ENCODE measurements at places on chromosomes 16 and 17. TPM values are rescaled to one million over a fixed set of nuclear protein-coding genes. Genes with fewer than 3 reads are reported as not detected.

Gene MYO1D
- 18.9 TPM for total RNA-seq

Gene SLC35G6
- total RNA-seq = not detected

Gene ITGAL
- 2.9 TPM for total RNA-seq

Gene G6PC1
- not detected for total RNA-seq

Gene KRTAP16-1
- total RNA-seq = not detected

Gene NPB
- total RNA-seq = 0.51 TPM

Gene PRAC1
- total RNA-seq = not detected

Gene TMEM106A
- total RNA-seq = 4.0 TPM

Gene ZNF750
- total RNA-seq = not detected

DNA sequence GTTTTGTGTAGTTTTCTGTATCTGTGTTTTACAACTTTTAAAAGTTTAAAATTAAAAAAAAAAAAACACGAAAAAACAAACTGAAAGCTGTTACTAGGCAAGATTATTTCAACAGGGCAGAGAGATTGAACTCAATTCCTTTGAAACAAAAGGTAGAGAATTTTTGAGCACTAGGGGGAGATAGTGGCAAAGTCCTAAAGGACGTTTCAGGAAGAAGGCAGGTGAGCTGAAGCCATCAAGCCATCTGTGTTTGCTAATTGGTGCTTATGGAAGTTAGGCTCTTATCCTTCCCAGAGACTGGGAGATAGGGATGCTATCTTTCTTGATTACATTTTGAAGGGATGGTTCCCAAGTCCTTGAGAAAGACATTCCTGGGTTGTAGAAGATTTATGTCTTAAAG lies 70.6 kb upstream of the CLEC3A start:
- no peak for DNase-seq

- DNase-seq = no peak
Measured at GRCh38 chr17:76350463-76350862, 3.3 kb downstream of the PRPSAP1 start.

DNA sequence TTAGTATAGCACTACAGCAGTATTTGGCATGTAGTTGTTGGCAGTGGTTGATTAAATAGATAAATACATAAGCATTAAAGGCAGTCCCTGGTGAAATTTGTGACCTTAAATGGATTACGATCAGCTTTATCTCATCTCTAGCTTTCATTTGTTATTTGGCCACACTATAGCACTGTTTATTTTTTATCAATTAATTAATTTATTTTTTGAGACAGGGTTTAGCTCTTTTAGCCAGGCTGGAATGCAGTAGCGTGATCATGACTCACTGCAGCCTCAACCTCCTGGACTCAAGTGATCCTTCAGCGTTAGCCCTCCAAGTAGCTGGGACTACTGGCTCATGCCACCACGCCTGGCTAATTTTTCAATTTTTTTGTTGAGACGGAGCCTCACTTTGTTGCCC lies 18.7 kb upstream of the ARHGAP17 start:
- DNase-seq = no peak

DNA sequence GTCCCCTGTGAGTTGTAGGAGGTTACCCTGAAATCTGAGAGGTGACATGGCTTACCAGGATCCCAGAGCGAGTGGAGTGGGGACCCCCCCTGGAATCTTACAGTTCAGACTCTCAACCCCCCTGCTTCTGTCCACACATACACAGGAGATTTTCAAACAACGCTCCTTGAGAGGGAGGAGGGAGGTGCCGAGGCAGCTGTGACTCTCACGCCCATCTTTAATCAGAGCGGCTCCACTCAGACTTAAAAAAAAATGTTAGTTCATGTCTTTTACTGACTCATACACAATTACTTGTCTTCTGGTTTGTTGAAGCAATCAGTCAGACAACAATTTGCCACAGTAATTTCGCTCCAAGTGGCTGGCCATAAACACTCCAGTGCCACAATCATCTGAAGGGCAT lies 15.4 kb upstream of the TMEM220 start:
- no peak for DNase-seq

DNA sequence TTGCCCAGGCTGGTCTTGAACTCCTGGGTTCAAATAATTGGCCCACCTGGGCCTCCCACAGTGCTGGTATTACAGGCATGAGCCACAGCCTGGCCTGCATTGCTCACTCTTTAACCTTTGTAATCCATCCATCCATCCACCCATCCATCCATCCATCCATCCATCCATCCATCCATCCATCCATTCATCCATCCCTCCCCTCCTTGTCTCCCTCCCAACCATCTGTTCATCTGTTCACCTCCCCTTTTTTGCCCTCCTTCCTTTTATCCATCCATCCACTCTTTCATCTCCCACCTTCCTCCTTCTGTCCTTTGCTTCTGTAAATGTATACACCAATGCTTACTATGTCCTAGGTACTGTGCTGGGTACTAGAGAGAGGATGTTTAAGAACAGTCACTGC lies 65.5 kb downstream of the CDK5R1 start:
- no peak for DNase-seq

GRCh38 chr17:43389046-43389947 lies 9.5 kb upstream of the ARL4D start:
- DNase-seq = peak; percentile 85

DNA sequence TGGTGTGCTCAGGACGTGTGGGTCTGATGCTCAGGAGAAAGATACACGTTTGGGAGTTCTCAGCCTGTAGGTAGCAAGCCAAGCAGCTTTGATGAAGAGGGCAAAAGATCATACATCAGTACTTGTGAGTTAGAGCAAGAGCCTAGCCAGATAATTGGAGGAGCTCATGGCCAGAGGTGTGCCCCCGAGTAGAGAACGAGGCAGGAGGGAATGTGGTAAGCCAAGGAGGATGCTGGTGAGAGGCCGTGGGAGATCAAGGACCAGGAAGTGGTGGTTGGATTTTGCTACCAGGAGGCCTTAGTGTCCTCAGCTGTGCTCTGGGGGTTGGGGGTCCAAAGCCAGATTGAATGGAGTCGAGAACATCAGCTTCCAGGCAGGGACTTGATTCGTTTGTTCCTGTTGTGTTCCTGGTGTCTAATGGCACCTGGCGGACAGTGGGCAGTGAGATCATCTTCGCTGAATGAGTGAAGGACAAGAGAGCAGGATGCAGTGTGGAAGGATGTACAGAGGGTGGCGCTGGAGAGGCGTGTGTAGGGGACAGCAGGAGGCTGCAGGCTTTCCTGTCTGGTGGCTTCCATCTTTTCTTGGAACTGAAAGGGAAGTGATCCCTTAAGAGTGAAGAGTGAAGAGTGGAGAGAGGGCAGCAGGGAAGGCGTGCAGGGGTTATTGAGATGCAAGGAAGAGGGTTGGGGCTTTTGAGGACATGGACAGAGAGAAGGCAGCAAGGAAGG lies 11.6 kb downstream of the FBXL19 start:
- DNase-seq = no peak

DNA sequence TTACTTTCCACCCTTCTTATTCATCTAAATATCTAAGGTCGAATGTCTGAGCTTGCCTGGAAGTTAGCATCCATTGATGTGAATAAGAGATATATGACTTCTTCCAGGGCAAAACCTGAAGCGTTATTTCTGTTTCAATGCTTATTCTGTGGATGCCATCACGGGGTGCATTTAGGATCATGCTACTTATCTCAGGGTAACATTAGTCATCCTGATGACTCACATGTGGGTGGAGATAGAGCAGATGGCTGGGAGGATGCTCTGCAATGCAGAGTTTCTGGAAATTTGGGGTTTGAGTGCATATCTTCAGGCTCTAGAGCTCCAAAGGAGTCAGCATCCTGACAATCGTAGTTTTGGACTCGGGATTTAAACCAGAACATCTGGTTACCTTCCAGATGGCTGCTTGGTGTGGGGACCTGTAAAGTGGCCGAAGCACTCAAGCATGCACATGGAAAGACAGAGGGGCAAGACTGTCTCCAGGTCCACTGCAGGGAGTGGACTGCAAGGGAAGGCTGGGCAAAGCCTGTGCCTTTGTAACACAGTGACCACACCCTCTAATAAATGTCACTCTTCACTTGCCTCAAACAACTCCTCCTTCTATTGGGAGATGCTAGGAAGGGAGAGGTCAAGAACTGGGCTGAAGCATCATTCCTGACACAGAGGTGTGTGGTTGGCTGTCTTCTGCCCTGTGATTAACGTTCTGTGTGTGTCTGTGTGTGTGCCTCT lies 175.2 kb upstream of the SALL1 start:
- DNase-seq = no peak

DNA sequence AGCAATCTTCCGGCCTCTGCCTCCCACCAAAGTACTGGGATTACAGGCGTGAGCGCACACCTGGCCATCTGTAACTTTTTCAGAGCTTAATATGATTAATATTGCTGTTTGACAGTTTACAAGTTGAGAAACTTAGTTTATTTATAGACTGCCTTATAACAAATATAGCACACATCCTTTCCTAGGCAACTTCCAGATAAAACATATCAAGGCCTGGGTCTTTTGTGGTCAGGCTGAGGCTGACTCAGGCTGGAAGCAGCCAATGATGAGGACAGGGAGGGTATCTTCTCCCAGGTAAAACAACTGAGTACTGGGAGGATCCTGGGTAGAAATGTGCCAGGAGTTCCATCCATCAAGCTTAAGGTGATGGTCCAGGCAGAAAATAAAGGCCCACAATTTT lies 16.2 kb downstream of the LUC7L start:
- DNase-seq = no peak

- DNase-seq = no peak
Measured at GRCh38 chr17:2237950-2238349, 65.6 kb downstream of the SMG6 start.

DNA sequence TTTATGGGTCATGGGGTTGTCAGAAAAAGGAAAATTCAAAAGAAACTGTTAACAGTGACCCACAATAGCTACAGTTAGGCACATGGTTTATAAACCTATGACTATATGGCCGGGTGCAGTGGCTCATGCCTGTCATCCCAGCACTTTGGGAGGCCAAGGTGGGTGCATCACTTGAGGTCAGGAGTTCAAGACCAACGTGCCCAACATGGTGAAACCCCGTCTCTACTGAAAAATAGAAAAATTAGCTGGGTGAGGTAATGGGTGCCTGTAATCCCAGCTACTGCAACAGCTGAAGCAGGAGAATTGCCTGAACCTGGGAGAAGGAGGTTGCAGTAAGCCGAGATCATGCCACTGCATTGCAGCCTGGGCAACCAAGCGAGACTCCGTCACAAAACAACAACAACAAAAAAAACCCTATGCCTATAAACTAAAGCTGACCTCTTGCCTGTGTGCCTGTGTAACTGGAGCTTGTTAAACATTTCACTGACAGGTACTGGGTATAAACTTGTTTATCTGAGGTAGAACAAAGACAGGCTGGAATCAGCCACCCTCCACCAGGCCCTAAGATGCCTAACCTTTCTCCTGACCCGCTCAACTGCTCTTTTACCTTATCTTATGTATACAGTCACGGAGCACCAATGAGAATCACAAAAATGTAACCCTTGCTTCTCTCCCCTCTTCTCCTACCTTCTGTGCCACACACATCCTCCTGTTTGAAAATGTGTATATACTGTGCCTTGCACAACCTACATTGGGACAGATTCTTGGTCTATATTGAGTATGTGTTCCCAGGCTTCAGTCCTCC lies 62.9 kb upstream of the ATF7IP2 start:
- DNase-seq = peak; percentile 36

DNA sequence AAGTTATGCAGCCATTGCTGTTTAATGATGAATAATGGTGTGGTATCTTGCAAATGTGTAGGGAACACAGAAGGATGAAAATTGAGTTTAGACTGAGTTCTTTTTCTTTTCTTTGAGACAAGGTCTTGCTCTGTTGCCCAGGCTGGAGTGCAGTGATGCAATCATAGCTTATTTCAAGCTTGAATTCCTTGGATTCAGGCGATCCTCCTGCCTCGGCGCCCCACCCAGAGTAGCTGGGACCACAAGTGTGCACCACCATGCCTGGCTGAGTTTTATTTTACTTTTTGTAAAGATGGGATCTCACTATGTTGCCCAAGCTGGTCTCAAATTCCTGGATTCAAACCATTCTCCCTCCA lies 74.6 kb upstream of the TBC1D3K start:
- no peak for DNase-seq

DNA sequence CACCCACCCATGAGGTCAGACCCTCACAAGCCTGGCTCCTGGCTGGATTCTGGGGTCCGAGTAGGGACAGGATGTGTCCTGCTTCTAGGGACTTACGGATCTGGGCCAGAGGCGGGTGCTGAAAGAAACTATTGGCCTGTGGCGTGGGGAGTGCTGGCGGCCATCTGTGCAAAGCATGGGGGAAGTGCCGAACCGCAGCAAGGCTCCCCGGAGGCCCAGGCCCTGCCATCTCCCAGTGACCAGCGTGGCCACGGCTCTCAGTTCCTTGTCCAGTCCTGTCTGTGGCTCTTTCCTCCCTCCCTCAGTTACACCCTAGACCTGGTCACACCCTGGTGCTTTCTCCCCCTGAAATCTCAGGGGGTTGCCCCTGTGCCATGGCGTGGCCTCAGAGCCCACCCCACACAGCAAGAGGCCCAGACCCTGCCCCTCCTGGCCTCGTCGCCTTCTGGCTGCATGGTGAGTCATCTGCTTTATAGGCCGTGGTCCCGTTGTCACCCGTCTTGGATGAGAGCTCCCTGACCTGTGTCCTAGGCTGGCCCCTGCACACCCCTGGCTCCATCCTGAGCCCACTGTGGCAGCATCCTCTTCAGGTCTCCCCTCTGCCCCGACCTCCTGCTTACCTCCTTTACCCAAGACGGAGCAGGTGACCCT lies 54.5 kb downstream of the PRMT7 start:
- no peak for DNase-seq

DNA sequence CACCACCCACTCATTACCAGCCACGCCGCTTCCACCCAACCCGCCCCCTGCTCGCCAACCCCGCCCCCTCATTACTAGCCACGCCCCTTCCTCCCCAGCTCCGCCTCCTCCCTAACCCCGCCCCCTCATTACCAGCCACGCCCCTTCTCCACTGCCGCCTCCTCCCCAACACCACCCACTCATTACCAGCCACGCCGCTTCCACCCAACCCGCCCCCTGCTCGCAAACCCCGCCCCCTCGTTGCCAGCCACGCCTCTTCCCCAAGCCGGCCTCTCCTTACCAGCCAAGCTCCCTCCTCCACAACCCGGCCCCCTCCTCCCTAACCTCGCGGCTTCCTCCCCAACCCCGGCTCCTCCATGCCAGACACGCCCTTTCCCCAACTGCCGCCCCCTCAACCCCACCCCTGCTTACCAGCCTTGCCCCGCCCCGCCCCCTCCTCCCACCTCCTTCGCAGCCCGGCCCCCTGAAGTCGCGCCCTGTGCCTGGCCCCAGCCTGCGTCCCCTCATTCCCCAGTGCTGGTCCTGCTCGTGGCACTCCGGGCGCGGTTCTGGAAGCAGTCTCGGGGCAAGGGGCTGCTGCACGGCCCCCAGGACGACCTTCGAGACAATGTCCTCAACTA lies 7.3 kb downstream of the SLC22A31 start:
- DNase-seq = peak; percentile 84

GRCh38 chr17:19755821-19756510 lies 7.9 kb upstream of the ALDH3A1 start:
- DNase-seq = peak; percentile 68

- no peak for DNase-seq
Measured at GRCh38 chr17:68863091-68863652, 92.0 kb downstream of the ABCA8 start.

- DNase-seq = no peak
Measured at GRCh38 chr16:48165961-48166578, 10.3 kb upstream of the ABCC12 start.

- no peak for DNase-seq
Measured at GRCh38 chr16:5205361-5206040, 107.9 kb upstream of the EEF2KMT start.

- DNase-seq = no peak
Measured at GRCh38 chr17:42743595-42744282, 1.1 kb downstream of the EZH1 start.

Data from cardiac septum (tissue), 1 donor.